Thoracic aorta (tissue), 2 donors: ENCODE measurements at places on chromosomes 11 and 22.

DNA sequence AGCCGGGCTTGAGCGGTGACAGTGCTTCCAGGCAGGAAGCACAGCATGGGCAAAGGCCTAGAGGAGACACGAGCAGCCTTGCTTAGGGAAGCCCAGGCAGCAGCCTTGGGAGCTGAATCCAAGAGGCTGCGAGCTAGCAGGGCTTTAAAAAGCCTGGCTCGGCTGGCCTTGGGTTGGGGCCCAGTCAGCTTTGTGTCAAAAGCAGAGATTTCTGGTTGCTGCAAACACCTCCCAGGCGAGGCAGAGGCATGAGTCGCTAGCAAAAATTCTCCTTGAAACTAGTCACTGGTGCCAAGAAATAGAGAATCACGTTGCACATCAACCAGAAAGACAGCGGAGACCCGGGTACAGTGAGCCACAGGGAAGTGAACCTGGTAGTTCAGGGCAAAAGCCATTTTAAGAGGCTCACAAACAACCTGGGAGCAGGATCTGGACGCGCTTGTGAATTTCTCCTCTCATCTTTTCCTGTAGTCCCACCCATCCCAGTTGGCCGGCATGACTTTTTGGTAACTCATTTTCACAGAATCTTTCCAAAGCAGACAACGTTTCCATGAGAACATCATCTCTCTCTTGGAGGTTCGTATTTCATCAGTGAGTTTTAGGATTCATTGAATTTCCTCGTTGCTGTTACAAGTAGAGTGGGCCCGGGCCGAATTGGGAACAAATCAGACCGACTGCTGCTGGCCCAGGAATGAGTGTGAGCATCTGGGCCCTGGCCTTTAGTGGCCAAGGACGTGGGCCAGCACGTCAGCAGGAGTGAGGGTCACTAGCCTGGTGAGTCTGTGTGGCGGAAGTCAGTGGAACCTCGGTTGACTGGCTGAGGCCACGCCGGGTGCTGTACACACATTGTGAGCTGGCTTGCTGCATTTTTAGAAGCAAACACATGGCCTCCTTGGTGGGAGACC is 16.4 kb upstream of the FGF4 start:
- DNase-seq, result no peak

- DNase-seq, result no peak
These were observed 12.4 kb downstream of the GLYATL2 start for GRCh38 chr11:58832056-58832645.

DNA sequence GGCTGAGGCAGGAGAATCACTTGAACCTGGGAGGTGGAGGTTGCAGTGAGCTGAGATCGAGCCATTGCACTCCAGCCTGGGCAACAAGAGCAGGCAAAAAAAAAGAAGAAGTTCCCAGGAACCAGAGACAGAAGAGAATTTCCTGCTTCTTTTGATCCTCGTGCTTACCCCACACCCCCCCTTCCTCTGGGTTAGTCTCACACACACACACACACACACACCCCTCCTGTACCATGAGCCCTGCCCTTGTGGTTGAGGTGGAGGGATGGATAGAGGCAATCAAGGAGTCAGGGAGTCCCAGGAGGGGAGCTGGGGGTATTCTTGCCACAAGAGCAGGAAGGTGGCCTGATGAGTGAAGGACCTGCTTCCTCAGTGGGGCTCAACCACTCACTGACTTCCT is 4.1 kb upstream of the UBE2L6 start:
- DNase-seq, result no peak

DNA sequence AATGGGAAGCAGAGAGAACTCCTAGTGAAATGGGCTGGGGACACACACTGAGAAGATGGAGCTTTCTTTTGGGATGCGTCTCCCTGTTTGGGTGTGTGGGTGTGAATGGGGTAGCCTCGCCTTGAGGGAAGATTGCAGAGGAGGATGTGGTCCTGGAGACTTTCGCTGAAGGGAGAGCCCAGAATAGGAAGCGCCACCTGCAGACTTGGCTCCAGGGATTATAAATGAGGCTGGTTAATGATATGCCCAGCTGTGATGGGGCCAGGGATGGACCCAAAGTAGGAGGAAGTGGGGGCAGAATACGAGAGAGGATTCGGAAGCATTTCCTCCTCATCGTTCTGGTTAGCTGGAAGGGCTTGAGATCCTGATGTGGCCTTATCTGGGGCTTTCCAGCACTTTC is 13.7 kb downstream of the RELT start:
- no peak for DNase-seq

GRCh38 chr11:33347490-33348125 is 90.4 kb downstream of the HIPK3 start:
- DNase-seq, result no peak

DNA sequence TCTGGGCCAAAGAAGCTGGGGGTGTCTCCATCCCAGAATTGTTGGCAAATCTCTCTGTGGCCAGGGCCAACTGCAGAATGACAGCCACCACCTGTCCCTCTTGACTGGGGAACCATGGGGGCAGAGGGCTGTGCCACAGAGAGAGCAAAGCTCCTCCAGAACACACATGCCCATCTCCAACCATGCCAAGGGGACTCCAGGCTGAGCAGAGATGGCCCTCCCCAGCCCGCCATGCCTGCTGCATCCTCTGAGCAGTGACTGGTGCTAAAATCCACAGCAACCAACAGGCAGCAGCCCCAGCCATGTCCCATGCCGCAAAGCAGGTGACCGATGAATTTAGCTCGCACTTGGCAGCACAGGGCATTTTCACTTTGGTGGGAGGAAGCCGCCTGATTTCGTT is 45.0 kb downstream of the LARGE1 start:
- DNase-seq, result no peak

DNA sequence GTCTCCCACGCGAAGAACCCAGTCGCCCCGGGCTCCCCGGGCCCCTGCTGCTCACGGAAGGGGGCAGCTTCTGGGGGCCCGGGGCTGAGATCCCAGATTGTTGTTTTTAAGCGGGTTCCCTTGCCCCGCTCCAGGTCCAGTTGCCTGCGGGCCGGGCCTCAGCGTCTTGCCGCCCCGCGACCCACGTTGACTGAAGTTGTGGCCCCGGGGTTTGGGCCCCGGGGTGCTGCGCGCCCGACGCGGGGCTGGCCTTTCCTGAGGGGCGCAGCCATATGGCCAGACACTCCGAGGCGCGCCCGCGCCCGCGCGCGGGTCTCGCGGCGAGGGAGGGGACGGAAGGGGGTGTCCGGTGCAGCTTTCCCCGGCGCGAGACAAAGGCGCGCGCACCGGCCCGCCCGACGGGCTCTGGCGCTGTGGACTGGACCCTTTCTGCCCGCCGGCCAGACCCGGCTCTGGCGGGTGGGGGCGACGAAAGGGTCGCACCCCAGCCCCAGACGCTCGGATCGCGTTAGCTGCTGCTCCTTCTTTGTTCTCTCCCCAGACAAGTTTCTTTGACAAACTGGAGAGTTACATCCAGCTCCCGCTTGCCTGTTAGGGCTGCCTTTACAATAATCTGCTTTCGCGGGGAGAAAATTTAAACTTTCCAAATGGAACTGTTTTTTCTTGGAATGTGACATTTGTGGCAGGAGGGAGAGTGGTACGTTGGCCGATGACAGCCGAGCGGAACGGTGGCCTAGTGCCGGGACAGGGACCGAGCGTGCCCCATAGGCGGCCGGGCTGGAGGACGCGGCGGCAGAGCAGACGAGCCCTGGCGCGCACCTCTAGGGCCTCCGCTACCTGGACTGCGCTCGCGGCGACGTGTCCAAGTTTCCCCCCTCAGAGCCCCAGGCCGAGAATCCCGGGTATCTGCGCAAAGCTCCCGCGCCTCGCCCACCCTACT is 716 bp downstream of the AMOTL1 start:
- DNase-seq, result no peak

- no peak for DNase-seq
These were observed 33.1 kb upstream of the ST14 start for GRCh38 chr11:130126516-130126915.

- DNase-seq, result no peak
These were observed 21.1 kb downstream of the RPS6KA4 start for GRCh38 chr11:64379817-64380709.

GRCh38 chr11:66550887-66551286 is 4.2 kb downstream of the ACTN3 start:
- no peak for DNase-seq

- DNase-seq, result no peak
These were observed 16.2 kb upstream of the NNMT start for GRCh38 chr11:114279792-114280546.

DNA sequence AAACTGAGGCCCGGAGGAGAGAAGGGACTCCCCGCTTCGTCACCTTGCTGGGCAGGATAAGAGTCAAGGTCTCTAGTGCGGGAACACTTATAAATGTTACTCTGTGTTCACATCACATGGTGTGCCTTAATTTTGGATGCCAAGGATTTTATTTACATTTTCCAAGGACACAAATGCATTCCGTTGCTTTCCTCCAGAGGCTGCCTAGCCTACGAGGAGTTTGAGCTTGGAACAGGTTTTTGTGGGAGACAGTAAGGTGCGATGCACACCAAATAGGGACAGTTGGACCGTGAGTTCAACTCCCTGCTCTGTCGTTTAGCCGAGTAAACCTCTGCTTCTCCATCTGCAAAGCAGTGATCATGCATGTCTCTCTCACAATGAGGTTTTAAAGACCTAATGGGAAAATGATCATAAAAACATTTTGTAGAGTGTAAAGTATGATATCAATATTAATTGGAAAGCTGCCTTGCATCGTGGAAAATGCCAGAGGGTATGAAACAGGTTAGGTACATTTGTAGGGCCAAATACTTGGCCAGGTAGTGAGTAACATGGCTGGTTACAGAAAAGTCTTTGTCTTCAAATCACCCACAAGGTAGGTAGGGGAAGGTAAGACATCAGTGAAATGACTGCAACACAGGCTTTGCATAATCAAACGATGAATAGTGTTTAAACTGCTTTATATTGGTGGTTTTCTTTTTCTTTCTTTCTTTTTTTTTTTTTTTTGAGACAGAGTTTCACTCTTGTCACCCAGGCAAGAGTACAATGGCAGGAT is 61.8 kb downstream of the ST3GAL4 start:
- no peak for DNase-seq

- no peak for DNase-seq
These were observed 178.6 kb downstream of the DSCAML1 start for GRCh38 chr11:117618302-117618981.

- no peak for DNase-seq
These were observed 43.5 kb upstream of the CYP2D6 start for GRCh38 chr22:42174062-42174461.

DNA sequence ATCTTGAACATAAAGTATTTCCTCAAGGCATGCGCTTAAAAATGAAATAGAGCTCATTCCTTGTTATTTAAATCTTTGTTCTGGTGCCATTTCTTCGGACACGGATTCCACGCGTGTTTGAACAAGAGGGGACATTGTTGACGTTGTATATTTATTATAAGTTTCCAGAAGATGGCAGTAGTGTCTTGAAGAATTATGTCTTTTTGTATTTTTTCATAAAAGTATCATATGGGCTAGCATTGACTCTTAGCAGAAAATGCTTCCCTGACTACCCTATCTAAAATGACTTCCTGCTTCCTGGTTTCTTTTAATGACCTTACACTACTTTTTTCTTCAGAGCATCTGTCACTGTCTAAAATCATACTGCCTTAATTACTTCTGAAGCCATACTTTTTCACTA is 20.4 kb downstream of the BIRC2 start:
- no peak for DNase-seq

- DNase-seq, result no peak
These were observed at the start of gene SCGB1D2 for GRCh38 chr11:62242021-62242420. Gene SCGB1D2 (plus strand): TSS chr11:62242239. CDS start chr11:62242308, 69 bp downstream.

- no peak for DNase-seq
These were observed 155.0 kb downstream of the WT1 start for GRCh38 chr11:32280339-32280738.

- no peak for DNase-seq
These were observed 6.2 kb downstream of the TBX1 start for GRCh38 chr22:19766511-19767426.

DNA sequence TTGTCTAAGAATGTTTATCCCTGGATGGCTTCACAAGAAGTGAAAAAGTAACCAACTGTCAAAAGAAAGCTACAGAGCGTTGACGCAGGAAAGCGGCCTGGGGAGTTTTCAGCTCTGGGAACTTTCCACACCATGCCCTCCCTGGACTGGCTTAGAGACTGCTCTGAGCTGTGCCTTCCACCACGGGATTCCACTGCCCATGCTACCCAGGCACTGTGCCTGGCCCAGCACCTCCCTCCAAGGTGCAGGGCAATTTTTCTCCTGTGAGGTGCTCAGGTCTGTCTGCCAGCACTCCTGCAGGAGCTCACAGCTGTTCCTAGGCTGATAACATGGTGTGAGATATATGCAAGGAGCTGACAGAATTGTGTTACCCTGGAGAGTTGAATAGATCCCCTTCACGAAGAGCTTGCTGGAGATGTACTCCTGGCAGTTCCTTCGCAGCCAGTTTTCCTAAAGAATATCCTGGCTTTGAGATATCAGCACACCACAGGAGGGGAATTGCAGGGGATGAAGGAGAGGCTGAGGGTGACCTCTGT is 258.3 kb upstream of the B3GAT1 start:
- no peak for DNase-seq

- DNase-seq, result no peak
These were observed 31.5 kb downstream of the C22orf31 start for GRCh38 chr22:29030016-29030617.

DNA sequence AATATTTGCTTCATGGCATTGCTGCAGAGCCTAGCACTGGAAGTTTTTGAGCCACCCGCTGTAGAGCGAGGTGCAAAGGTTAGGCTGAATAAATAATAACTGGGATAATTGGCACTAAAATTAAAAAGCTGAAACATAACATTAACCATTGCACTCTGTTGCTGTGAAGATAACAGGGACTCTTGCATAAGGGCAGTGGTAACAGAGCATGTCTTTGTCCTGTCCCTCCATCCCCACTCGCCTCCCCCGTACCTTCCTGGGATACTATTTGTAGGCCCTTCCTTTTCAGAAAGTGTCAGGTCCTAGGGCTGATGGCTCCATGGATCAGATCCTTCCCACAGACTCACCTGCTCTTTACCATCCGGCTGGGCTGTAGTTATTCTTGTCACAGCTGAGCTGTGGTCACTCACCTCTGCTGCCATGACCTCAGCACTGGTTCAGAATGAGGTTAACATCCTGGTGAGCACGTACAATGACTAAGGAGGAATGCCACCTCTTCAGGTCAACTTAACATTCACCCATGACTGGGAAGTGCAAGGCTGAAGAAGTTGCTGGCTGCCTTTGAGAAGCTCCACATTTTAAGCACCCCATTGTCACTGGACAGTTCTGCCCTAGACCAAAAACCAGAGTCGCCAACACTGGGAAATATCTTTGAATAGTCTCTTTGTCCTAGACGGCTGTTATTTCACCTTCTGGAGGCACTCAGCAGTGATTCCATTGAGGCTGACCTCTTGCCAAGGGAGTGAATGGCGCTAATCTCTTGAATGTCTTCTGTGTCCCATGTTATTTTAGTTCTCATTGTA is 103.2 kb upstream of the KIRREL3 start:
- DNase-seq, result no peak
